ENCODE measurements at places on chromosomes 1 and 21.

DNA sequence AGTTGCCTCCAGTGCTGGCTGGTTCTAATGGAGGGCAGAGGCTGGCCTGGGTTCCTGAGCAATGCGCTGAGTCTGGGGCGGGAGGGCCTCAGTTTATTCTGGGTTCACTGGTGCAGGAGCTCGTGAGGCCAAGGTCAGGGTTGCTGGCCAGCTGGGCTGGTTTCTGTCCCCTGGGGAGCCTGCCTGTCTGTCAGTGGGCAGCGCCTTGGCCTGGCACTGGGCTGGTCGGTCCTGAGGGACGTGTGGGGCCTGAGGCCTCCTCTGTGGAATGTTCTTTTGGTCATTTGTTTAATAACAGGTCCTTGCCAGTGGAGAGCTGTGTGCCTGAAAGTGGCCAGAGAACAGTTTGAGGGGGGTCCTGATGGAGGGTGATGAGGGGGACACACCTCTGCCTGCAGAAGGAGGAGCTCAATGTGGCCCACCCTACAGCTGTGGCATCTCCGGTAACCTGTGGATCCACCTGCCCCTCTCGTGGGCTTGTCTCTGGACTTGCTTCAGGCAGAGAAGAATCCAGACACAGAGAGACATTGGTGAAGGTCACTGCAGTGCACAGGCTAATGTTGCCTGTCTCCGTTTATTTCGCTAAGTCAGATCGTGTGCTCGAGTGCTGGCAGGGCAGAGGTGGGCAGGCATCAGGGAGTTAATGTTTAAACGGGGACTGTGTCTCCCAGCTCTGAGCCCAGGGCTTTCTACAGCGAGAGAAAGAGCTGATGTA is 34.6 kb downstream of the COQ8A start:
- no peak for DNase-seq
- H3K4me1 ChIP-seq, result no peaks in the 10 kb centered on the region
- no peak overlapping the region for H3K27ac ChIP-seq
- H3K4me3 ChIP-seq, result no peak overlapping the region

DNA sequence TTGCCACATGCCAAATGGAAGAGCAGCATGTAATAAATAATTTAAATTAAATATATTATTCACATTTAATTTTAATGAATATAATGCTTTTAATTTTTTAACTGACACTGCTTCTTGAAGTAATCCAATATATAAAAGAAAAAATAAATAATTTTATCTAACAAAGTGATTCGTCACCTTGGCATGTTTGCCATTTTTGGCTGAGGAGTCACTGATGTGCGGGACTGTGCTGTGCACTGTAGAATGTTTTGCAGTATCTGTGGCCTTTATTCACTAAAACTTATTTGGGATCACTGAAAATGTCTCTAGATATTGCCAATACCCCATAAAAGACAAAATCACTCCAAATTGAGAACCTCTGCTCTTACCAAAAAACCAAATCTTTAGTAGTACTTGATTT is 807.8 kb downstream of the BRINP3 start:
- H3K4me3 ChIP-seq, result no peak overlapping the region
- H3K36me3 ChIP-seq, result no peaks in the 10 kb centered on the region
- H3K27me3 ChIP-seq, result no peaks in the 10 kb centered on the region
- no peak for DNase-seq
- H3K4me1 ChIP-seq, result no peaks in the 10 kb centered on the region

GRCh38 chr1:31705080-31705866 is 1.5 kb upstream of the COL16A1 start:
- H3K4me1 ChIP-seq, result peaks cover 35% of the 10 kb centered on the region
- no peak for DNase-seq
- H3K27me3 ChIP-seq, result no peaks in the 10 kb centered on the region
- H3K27ac ChIP-seq, result no peak overlapping the region

DNA sequence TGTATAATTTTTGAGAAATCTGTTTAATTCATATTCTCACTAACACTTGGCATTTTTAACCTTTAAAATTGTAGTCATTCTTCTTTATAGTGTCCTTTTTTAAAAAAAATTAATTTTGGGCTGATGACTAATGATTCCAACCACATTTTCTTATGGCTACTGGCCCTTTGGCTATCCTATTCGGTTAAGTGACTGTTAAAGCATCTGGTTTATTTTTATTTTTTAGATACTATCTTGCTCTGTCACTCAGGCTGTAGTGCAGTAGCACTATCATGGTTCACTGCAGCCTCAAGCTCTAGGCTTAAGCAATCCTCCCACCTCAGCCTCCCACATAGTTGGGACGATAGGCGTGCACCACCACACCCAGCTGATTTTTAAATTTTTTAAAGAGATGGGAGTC is 723.2 kb upstream of the CXADR start:
- H3K36me3 ChIP-seq, result no peaks in the 10 kb centered on the region
- H3K4me1 ChIP-seq, result no peaks in the 10 kb centered on the region
- H3K27ac ChIP-seq, result no peak overlapping the region
- DNase-seq, result no peak
- no peak overlapping the region for H3K4me3 ChIP-seq

DNA sequence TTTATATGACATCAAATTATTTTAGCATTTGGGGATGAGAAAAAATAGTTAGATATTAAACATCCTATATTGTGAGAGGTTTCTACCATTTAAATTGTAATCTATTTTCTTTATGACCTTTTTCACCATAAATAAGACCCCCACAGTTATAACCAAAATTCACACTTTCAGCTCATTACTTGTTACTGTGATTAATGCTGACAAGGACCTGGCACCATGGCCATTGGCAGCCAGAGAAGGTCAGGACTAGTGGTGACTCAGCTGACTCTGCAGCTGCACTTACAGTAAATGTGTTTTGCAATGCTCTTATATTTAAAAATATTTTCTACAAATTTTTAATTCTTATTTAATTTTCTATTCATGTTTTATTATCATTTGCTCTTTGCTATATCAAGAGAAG is 133.3 kb upstream of the C1orf105 start:
- H3K4me3 ChIP-seq, result no peak overlapping the region
- H3K4me1 ChIP-seq, result no peaks in the 10 kb centered on the region
- no peaks in the 10 kb centered on the region for H3K36me3 ChIP-seq
- no peak for DNase-seq
- no peaks in the 10 kb centered on the region for H3K27me3 ChIP-seq
- H3K27ac ChIP-seq, result no peak overlapping the region

DNA sequence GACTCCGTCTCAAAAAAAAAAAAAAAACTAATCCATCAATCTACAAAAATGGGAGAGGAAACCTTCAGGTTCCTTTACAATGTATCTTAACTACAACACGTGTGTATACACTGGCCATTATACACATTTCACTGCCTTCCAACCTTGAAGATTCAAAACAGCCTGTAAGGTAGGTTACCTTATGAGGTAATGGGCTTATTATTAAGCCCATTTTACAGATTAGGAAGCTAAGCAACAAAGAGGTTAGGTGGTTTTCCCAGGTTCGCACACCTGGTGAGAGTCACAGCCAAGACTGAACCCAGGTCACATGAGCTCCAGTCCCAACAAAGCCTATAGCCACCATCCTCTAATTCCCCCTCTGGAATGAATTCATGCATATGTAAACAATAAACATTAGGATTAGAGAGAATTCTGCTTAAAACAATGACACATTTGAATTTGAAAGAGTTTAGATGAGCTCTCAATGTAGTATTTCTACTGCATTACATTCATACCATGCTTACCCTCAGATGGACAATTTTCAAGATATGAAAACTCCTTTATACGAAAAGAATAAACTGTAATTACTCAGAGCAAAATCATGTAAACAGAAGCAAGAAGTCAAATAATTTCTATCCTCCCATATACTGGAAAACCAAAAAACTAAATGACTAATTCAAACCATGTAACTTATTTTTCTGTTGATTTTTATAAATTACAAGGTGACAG is 54.8 kb downstream of the EIF4G3 start:
- no peaks in the 10 kb centered on the region for H3K36me3 ChIP-seq
- no peaks in the 10 kb centered on the region for H3K4me1 ChIP-seq
- H3K27me3 ChIP-seq, result no peaks in the 10 kb centered on the region
- no peak overlapping the region for H3K27ac ChIP-seq
- DNase-seq, result no peak

DNA sequence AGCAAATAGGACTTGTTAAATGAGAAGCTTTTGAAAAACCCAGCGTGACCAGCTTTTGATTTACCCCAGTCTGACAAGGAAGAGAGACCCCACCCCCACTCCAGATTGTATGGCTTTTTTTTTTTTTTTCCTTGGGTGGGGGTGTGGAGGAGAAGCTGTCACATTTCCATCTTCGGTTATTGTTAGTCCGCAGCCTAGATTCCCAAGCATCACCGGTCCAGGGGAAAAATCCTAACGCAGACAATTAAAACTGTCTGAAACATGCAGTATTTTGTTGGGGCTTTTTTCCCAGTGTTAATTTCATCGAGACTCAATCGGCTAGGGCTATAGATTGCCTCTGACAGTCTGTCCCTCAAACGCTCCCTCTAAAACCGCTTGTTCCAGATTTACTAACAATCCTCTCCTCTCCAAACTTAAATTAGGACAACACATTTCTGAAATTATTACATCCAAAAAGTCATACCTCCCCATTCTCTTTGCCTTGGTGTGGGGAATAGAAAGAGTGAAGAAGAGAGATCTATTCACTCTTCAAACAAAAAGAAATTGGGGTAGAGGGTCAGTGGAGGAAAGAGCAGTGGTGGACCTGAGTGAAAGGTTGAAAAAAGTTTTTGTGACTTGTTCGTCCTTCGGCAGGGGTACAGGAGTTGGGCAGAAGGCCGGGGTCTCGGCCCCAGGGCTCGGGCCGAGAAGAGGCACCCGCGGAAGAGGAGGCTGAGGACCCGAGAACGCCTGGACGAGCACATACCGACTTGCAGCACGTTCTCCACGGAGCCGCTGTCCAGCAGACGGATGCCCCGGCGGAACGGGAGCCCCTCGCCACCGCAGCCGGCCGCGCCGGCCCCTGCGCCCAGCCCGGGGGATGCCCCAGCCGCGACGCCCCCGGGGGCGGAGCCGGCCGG is 1.1 kb downstream of the ZSWIM5 start:
- H3K4me1 ChIP-seq, result no peaks in the 10 kb centered on the region
- H3K27me3 ChIP-seq, result peaks cover 25% of the 10 kb centered on the region
- no peak overlapping the region for H3K27ac ChIP-seq
- H3K4me3 ChIP-seq, result peak overlapping the region; percentile 71

DNA sequence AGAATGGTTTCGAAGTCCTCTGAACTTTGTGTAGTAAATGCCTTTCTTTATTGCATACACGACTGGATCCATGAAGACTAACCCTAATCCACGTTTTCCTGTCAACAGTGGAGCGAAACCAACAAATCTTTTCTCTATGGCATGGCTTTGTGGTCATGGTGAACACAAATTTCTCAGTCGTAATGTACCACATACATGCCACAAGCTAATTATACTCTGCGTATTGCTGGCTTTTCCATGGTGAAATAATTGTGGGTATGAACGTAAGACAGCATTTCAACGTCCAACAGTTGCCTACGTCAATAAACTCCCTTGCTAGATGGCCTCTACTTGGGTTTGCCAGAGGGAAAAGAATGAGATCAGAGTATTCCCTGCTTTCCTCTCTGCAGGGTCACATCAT is 27.5 kb downstream of the INTS7 start:
- H3K4me3 ChIP-seq, result no peak overlapping the region
- no peaks in the 10 kb centered on the region for H3K4me1 ChIP-seq
- H3K27me3 ChIP-seq, result no peaks in the 10 kb centered on the region
- peaks cover 16% of the 10 kb centered on the region for H3K36me3 ChIP-seq
- no peak for DNase-seq

- H3K4me3 ChIP-seq, result no peak overlapping the region
- peaks cover 11% of the 10 kb centered on the region for H3K27me3 ChIP-seq
- H3K36me3 ChIP-seq, result no peaks in the 10 kb centered on the region
- H3K27ac ChIP-seq, result no peak overlapping the region
- no peaks in the 10 kb centered on the region for H3K4me1 ChIP-seq
Observed at GRCh38 chr1:166980383-166980782, 5.0 kb upstream of the ILDR2 start.

- no peaks in the 10 kb centered on the region for H3K4me1 ChIP-seq
- no peak overlapping the region for H3K4me3 ChIP-seq
- DNase-seq, result no peak
Observed at GRCh38 chr1:173758110-173758509, 43.3 kb downstream of the KLHL20 start.

- no peak overlapping the region for H3K4me3 ChIP-seq
- H3K27ac ChIP-seq, result no peak overlapping the region
- no peaks in the 10 kb centered on the region for H3K27me3 ChIP-seq
- DNase-seq, result no peak
Observed at GRCh38 chr1:11855430-11855829, 3.3 kb downstream of the NPPB start.

DNA sequence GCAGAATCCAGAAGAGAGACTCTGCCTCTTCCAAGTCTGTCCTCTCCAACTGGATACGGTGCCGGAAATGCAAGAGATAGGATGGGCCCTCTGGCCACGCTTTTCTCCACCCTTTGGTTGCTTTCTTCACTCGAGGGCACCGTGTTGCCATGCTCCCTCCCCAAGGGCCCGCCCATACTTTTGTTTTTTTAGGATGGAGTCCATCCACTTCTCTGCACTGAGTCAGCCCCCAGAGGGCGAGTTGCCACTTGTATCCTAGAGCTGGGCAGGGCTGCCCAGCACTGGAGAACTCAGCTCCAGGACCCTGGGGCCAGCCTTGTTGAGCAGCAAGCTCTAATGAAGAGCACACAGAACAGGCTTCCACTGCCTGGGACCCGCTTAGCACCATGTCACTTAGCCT is 25.5 kb downstream of the IFNGR2 start:
- H3K27me3 ChIP-seq, result no peaks in the 10 kb centered on the region
- H3K27ac ChIP-seq, result no peak overlapping the region
- DNase-seq, result no peak
- H3K4me1 ChIP-seq, result no peaks in the 10 kb centered on the region
- H3K36me3 ChIP-seq, result peaks cover 45% of the 10 kb centered on the region

DNA sequence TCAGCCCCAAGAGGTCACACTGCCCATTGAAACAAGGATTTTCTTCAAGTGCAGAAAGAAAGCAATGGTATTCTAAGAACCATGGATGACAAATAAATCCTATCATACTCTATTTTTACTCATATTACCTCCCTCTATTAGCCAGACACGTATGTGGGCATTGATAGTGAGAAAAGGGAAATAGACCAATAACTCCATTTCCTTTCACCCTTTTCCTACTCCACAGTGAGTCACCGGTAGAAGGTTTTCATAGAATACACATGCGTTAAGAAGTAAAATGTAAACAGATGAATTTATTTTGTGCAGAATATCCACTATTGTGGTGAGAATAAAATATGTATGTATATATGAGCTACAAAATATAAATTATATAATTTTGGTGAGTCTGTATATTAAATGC is 568.9 kb upstream of the ADGRL4 start:
- no peak for DNase-seq
- H3K27me3 ChIP-seq, result no peaks in the 10 kb centered on the region
- no peaks in the 10 kb centered on the region for H3K36me3 ChIP-seq
- no peaks in the 10 kb centered on the region for H3K4me1 ChIP-seq

- no peak for DNase-seq
- H3K27me3 ChIP-seq, result no peaks in the 10 kb centered on the region
- H3K27ac ChIP-seq, result no peak overlapping the region
- no peak overlapping the region for H3K4me3 ChIP-seq
- H3K4me1 ChIP-seq, result no peaks in the 10 kb centered on the region
Observed at GRCh38 chr1:163706915-163707314, 385.2 kb downstream of the NUF2 start.

GRCh38 chr1:234942012-234942332 is 186.7 kb downstream of the TOMM20 start:
- DNase-seq, result no peak
- H3K27ac ChIP-seq, result no peak overlapping the region
- no peaks in the 10 kb centered on the region for H3K4me1 ChIP-seq
- H3K27me3 ChIP-seq, result no peaks in the 10 kb centered on the region
- no peak overlapping the region for H3K4me3 ChIP-seq

GRCh38 chr1:53246261-53247134 is 8.2 kb upstream of the MAGOH start:
- no peaks in the 10 kb centered on the region for H3K27me3 ChIP-seq
- DNase-seq, result no peak
- no peaks in the 10 kb centered on the region for H3K4me1 ChIP-seq
- H3K4me3 ChIP-seq, result no peak overlapping the region

All from H1 (cell line).